ENCODE measurements at places on chromosomes 16 and 17. TPM values are rescaled to one million over a fixed set of nuclear protein-coding genes. Genes with fewer than 3 reads are reported as not detected.
A peak's percentile ranks its signal among the peaks of the same experiment; 100 is the strongest.

DNA sequence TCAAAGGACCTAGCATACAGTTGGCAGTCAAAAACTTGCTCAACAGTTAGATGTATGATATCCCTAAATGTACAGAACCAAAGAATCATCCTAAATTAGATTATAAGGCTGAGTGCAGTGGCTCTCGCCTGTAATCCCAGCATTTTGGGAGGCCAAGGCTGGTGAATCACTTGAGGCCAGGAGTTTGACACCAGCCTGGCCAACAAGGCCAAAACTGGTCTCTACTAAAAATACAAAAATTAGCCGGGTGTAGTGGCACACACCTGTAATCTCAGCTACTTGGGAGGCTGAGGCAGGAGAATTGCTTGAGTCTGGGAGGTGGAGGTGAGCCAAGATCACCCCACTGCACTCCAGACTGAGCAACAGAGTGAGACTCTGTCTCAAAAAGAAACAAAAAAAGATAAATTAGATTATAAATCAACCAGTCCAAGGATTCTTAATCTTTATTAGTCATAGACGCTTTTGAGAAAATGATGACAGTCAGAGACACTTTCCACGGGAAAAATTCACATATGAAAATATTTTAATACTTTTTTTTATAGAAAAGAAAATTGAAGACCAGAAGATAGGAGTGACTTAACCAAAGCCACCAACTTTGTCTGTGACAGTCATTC is 77.6 kb downstream of the MMD start:
- no peak for DNase-seq
- no peaks in the 10 kb centered on the region for H3K36me3 ChIP-seq
- H3K27me3 ChIP-seq = peaks cover 22% of the 10 kb centered on the region
- no peaks in the 10 kb centered on the region for H3K4me1 ChIP-seq
- no peak overlapping the region for H3K4me3 ChIP-seq

- no peak for DNase-seq
- H3K36me3 ChIP-seq = peaks cover 5% of the 10 kb centered on the region
- H3K4me1 ChIP-seq = no peaks in the 10 kb centered on the region
Measured at GRCh38 chr16:1218061-1218929, 6.8 kb downstream of the TPSG1 start.

DNA sequence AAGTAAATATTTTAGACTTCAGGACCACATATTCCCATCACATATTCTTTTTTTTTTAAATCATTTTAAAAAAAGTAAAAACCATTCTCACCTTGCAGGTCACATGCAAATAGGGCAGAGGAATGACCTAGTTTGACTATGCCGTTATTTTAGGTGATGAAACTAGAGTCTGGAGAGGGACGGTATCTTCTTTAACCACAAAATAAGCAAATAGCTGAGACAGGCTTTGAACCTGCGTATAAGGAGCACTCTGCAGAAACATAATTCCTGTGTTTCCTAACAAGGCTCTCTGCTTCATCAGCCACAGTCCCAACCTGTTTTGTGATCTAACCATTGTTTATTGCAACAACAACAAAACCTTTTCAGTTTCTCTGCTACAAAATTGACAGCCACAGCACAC is 121.5 kb downstream of the PCTP start:
- no peaks in the 10 kb centered on the region for H3K27me3 ChIP-seq
- H3K4me1 ChIP-seq = no peaks in the 10 kb centered on the region
- no peak for DNase-seq
- H3K27ac ChIP-seq = no peak overlapping the region
- H3K36me3 ChIP-seq = no peaks in the 10 kb centered on the region

DNA sequence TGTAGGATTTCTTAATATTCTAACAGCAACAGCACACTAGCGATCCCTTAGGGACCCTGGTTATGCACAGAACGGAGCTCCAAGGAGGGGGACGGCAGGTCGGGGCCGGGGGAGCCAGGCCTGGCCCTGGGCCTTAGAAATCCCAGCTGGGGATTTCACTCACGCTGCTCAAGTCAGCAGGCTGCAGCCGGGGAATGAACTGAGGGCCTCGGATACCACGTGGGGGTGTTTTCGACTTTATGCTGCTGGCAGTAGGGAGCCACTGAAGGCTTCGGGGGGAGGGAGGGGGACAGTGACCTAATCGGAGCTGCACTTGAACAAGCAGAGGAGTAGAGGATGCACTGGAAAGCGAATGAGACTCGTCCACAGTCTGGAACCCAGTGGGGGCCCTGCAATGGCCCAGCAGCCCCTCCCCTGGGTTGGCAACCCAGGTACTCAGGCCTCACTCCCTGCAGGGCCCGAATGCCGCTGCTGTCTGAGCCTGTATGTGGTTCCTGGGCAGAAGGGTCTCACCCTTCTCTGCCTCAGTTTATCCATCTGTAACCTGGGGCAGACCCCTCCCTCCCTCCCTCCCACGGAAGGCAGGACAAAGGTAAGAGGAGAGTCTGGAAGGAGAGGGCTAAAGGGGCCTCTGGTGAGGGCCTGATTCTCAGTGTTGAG is 53.7 kb downstream of the RPH3AL start:
- no peak for DNase-seq
- H3K27ac ChIP-seq = no peak overlapping the region
- peaks cover 10% of the 10 kb centered on the region for H3K27me3 ChIP-seq

GRCh38 chr16:31143011-31143693 is 6.7 kb downstream of the PRSS36 start:
- H3K4me3 ChIP-seq = peak overlapping the region; percentile 60
- no peaks in the 10 kb centered on the region for H3K36me3 ChIP-seq
- H3K27ac ChIP-seq = no peak overlapping the region
- H3K4me1 ChIP-seq = peaks cover 16% of the 10 kb centered on the region
- DNase-seq = no peak

GRCh38 chr16:50708373-50709060 is 15.1 kb downstream of the NOD2 start:
- H3K4me3 ChIP-seq = no peak overlapping the region
- no peak overlapping the region for H3K27ac ChIP-seq
- no peaks in the 10 kb centered on the region for H3K27me3 ChIP-seq
- DNase-seq = no peak
- no peaks in the 10 kb centered on the region for H3K4me1 ChIP-seq

DNA sequence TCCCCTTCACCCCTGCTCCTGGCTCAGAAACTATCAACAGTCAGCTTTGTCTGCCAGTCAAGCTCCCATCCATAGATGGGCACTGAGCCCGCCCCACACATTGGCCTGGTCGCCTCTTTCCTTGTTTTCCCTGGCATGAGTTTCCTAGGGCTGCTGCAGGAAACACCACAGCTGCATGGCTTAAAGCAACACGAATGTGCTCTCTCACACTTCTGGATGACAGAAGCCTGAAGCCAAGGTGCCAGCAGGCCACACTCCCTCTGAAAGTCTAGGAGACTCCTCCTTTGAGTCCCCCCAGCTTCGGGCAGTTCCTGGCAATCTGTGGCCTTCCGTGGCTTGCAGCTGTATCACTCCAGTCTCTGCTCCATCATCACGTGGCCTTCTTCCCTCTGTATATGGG is 69.9 kb downstream of the TBC1D16 start:
- DNase-seq = no peak
- H3K4me3 ChIP-seq = no peak overlapping the region
- H3K27ac ChIP-seq = peak overlapping the region; percentile 82
- H3K27me3 ChIP-seq = no peaks in the 10 kb centered on the region
- peaks cover 22% of the 10 kb centered on the region for H3K4me1 ChIP-seq

GRCh38 chr17:82984751-82985427 is 94.5 kb upstream of the METRNL start:
- no peak overlapping the region for H3K27ac ChIP-seq
- no peaks in the 10 kb centered on the region for H3K36me3 ChIP-seq
- no peak overlapping the region for H3K4me3 ChIP-seq
- peaks cover 17% of the 10 kb centered on the region for H3K4me1 ChIP-seq

GRCh38 chr16:11914210-11915113 is 1.3 kb downstream of the GSPT1 start:
- no peak for DNase-seq
- no peaks in the 10 kb centered on the region for H3K36me3 ChIP-seq
- H3K4me1 ChIP-seq = peaks cover 44% of the 10 kb centered on the region
- H3K27me3 ChIP-seq = no peaks in the 10 kb centered on the region
- H3K4me3 ChIP-seq = peak overlapping the region; percentile 89

- H3K27me3 ChIP-seq = no peaks in the 10 kb centered on the region
- H3K27ac ChIP-seq = no peak overlapping the region
- peak; percentile 90 for DNase-seq
- no peaks in the 10 kb centered on the region for H3K36me3 ChIP-seq
Measured at GRCh38 chr16:78235168-78235800, 135.8 kb downstream of the WWOX start.

- no peak overlapping the region for H3K4me3 ChIP-seq
- H3K36me3 ChIP-seq = no peaks in the 10 kb centered on the region
- no peak for DNase-seq
- peaks cover 73% of the 10 kb centered on the region for H3K27me3 ChIP-seq
- no peak overlapping the region for H3K27ac ChIP-seq
- H3K4me1 ChIP-seq = no peaks in the 10 kb centered on the region
Measured at GRCh38 chr17:40671282-40671681, 6.3 kb upstream of the KRT222 start.

GRCh38 chr17:78316115-78316866 is 43.6 kb downstream of the SOCS3 start:
- no peaks in the 10 kb centered on the region for H3K36me3 ChIP-seq
- H3K4me3 ChIP-seq = peak overlapping the region; percentile 48
- H3K4me1 ChIP-seq = peaks cover 49% of the 10 kb centered on the region

DECR2 gene
- 23.4 TPM for total RNA-seq

KRT32 gene
- not detected for total RNA-seq

NOS2 gene
- total RNA-seq = not detected

CHST4 gene
- total RNA-seq = not detected

NME3 gene
- 45.8 TPM for total RNA-seq

UNC13D gene
- total RNA-seq = 3.3 TPM

DNAH2 gene
- 0.03 TPM for total RNA-seq
